ENCODE measurements at places on chromosomes 3 and 15.

DNA sequence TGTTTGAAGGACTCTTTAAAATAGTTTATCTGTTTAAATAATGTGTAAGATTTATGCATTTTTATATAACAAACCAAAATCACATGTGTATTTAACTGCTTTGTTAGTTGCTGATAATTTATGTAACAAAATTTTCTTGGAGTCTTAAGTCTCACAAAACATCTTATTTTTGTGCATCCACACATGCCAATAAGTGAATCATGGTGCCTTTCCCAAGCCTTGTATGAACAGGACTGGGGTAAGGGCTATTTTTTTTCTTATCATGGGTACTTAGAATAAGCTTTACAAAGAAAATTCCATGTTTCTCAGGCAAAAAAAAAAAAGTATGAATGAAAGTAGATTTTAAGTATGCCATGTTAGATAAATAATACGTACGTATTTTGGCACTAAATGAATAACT is 132.9 kb upstream of the LRRFIP2 start:
- no peak for DNase-seq

DNA sequence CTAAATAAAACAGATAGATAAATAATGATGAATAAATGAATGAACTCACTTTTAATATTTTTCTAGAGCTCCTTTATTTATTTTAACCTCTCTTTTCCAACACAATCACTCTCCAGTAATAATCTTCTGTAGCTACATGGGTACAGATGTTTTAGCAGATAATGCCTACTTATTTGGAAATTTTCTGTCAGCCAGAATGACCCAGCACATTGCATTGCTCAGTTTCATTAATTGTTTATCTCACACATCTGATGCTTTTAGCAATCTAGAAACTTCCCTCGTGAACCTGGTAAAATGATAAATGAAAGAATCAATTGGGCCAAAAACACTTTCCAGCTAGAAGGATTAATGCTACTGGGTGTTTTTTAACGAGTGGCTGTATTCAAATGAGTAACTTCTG is 14.9 kb upstream of the MYH15 start:
- no peak for DNase-seq

DNA sequence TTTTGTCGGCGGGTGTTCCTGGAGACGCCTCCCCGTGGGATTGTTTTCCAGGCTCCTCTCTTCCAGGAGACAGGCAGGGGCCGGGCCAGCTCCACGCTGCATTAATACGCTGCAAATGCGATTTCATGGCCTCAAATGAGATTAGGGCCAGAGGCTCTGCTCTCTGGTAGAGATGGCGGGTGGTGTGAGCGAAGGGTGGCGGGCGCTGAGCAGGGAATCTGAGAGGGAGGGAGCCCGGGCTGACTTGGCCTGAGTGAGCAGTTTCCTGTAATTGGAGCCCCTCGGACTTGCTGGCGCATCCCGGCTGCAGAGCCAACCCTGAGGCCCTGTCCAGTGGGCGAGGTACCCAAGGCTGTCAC is 7.4 kb upstream of the CCDC33 start:
- no peak for DNase-seq

DNA sequence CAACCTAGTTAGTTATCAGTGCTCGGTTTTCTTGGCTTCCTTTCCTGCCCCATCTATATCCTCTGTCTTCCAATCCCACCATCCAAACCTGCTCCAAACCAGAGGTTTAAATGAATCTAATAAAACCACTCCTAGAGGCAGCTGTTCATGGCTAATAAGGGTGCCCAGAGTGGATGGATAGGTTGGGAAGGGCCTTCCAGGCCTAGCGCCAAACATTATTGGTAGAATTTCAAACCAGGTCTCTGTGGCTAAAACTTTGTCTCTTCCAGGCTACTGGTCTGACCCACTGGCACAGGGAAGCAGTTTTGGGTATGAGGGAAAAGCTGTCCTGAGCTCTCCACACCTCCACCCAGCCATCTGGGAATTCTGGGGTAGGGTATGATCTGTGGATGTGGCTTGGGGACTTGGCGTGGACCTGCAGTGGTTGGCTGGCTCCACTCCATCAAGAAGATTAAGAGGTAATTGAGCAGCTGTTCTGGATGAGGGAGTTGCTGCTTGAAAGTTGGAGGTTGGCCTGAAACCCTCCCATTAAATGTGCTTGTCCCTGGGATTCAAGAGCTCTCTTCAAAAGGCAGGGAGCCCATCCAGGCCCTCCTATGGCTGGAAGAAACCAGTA is 29.3 kb upstream of the INSYN1 start:
- DNase-seq: no peak

- no peak for DNase-seq
Measured at GRCh38 chr3:180947761-180948390, 35.4 kb downstream of the FXR1 start.

GRCh38 chr15:47929138-47929803 is 191.5 kb upstream of the SLC24A5 start:
- no peak for DNase-seq

- no peak for DNase-seq
Measured at GRCh38 chr15:70066447-70066846, 31.3 kb downstream of the TLE3 start.

DNA sequence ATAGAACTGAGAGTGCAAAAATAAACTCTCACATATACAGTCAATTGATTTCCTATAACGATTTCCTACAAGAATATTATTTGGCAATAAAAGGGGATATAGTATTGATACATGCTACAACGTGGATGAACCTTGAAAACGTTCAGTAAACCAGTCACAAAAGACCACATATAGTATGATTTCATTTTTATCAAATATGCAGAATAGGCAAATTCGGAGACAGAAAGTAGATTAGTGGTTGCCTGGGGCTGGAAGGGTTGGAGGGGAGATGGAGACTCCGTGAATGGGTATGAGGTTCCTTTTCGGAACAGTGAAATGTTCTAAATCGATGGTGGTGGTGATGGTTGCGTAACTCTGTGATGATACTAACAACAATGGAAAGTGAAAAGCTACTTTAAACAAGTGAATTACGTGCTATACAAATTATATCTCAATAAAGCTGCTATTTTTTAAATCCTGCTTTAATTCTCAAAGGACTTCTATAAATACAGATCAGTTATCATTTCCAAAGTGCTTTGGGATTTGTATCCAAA is 6.0 kb downstream of the APOD start:
- no peak for DNase-seq

GRCh38 chr15:57993409-57994145 is 71.9 kb downstream of the ALDH1A2 start:
- no peak for DNase-seq

GRCh38 chr3:42749025-42749752 is 23.9 kb downstream of the CCDC13 start:
- DNase-seq: no peak

DNA sequence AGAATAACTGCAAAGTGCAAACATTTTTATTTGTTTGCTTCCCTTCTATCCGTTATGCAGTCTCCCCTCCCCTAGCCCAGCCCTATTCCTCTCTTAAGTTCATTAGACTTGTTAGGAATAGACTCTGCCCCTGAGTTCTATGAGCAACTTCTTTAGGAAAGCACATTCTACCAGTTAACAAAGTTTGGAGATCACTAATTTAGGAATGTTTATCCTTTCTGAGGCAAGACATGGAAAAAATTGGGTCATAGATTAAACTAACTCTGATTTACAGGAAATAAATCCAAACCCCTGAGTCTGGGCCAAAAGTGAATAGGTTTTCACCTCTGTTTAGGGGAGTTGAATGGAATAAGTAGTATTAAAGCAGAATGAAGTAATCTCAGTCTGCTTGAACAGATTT is 34.4 kb downstream of the C3orf80 start:
- DNase-seq: no peak

DNA sequence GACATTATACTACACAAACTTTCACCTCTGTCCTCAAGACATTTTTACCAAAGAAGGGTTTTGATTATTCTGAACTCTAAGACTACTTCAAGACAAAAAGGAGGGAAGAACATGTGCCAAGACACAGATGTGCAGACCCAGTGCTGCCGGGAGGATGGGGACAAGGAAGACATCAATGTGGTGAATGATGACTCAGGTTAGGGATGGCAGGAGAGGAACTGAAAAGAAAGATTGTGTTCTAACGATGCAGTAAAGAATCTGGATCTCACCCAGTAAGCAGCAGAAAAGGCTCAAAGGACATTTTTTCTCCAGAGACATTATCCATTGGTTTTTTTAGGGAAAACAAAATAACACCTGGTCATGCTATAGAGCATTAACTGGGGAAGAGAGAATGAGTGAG is 449.9 kb upstream of the NR2F2 start:
- no peak for DNase-seq

Measured in GM04504 (cell line).